ENCODE measurements at places on chromosomes 3 and 15.

GRCh38 chr3:87855616-87856015 lies 203.2 kb downstream of the CGGBP1 start:
- no peak for DNase-seq

DNA sequence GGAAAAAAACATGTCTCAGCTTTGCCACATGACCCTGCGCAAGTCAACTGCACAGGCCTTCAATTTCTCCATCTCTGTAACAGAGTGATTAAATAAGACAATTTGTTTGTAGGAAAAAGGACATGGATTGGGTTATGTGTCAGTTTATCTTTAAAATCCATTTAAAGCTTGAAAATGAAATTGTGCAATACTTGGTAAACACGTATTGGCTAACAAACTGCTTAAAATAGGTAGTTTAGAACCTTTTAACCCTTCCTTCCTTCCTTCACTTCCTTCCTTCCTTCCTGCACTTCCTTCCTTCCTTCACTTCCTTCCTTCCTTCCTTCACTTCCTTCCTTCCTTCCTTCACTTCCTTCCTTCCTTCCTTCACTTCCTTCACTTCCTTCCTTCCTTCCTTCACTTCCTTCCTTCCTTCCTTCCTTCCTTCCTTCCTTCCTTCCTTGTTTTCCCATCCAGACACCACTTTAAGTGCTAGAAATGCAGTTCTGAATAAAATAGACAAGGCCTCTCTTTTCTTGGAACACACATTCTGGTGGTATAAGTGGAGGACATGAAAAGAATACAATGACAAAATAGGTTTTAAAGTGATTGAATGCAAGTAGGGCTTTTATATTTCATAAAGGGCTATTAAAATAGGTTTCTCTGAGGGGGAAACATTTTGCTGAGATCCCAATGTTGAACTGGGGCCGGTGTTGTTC lies 130.2 kb upstream of the TP63 start:
- no peak for DNase-seq

- no peak for DNase-seq
Measured at GRCh38 chr15:51224428-51224827, 114.0 kb downstream of the CYP19A1 start.

DNA sequence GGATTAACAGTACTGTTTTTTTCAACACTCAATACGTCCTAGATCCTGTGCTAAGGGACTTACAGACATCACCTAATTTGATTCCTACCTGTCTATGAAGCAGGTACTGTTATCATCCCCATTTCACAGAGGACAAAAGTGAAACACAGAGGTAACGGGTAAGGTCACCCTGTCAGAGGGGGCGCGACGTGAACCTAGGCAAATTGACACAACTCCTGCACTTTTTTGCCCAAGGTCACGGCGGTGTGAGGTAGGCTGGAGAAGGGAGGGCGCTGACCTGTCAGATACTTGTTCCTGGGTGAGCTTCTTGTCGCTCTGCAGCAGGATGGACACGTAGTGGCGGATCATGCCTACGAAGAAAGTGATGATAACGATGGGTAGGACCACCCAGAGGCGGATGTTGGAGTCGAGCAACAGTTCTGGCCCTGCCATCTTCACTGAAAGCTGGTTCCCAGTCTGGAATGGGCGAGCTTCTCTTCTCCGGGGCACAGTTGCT lies 363 bp downstream of the EMC3 start:
- no peak for DNase-seq

DNA sequence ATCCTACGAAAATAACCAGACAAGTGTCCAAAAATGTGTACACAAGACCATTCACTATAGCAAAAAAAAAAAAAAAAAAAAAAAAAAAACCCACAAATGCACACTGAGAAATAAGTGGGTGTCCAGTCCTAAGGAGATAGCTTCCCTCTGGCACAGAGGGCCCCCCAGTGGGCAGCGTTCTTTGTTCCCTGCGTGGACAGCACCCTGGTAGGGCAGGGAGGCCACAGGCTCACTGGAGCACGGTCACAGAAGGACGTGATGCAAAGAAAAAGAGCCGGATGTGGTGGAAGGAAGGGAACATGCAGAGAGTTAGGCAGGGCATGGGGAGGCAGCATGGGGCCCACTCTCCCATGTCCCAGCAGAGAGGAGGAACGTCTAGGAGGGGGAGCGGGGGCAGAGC lies 210.7 kb upstream of the NSMCE3 start:
- DNase-seq, result no peak

DNA sequence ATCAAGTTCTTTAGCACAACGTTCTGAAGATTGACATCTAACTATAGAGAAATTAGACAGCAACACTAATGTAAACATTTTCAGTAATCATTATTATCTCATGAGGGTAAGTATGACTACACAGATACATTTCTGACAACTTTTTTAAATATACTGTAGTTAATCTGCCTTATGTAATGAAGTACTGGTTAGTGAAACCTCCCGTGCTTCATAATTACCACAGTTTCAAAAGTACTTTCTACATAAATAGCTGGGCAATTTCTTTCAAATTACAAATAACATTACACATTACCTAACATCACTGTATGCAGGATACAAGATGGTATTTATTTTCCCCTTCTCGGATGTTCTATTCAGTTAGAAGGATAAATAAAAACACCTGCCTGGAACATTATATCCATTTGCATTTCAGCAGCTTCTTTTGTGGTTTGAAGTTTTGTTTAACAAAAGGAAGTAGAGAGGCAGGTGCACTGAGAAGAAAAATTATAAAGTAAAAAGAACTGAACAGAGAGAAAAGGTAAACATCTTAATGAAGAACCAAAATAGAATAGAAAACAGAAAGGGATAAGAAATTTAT lies 1241.5 kb upstream of the GBE1 start:
- DNase-seq, result no peak

- DNase-seq, result no peak
Measured at GRCh38 chr3:89682556-89682955, 575.1 kb downstream of the EPHA3 start.

DNA sequence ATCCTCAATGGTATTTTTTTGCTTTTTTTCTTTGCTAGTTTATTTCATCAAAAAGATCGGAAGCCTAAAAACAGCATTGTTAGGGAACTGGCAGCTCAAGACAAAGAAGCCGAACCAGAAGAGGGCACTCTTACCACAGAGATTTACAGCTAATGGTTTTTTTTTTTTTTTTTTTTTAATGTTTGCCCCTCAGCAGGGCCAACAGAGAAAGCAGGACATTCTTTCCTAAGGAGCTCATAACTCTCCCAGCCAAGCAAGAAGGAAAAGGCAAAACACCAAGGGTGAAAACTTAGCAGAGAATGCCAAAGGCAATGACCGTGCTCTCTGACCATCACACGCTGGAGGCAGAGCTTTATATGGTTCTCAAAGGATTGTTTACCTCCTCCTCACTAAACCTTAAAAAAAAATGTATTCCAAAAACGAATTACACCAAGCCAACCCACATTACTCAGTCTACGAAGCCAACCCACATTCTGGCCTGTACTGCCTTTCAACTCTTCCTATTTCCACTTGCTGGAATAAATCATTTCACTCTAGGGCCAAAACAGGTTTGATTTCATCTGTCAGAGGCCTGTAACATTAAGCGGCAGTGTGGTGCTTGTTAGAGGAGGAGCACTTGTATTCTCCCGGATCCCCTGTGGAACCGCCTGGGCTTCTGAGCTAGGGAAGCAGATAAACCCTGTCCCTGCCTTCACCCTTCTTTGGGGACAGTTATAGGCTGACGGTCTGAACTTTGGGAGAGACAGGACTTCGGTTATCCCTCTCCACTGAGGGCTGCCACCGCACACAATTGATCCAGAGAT lies 35.6 kb upstream of the GYG1 start:
- DNase-seq, result no peak

GRCh38 chr3:170751899-170752293 lies 118.1 kb downstream of the RPL22L1 start:
- no peak for DNase-seq

- no peak for DNase-seq
Measured at GRCh38 chr3:177013681-177014280, 183.5 kb downstream of the TBL1XR1 start.

DNA sequence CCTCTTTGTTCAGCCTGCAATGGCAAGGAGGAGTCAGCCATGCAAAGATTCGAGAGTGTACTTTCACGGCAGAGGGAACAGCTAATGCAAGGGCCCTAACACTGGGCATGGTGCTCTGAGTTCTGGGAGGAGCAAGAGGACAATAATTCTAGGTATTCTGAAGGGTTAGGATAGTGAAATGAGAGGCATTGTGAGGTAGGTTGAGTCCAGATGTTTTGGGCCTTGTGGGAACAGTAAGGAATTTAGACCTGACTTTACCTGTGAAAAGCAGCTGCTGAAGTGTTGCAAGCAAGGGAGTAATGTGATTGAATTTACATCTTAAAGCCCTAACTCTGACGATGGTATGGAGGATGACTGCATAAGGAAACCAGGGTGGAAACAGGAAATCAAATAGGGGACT lies 211.6 kb downstream of the CNTN3 start:
- DNase-seq, result no peak

DNA sequence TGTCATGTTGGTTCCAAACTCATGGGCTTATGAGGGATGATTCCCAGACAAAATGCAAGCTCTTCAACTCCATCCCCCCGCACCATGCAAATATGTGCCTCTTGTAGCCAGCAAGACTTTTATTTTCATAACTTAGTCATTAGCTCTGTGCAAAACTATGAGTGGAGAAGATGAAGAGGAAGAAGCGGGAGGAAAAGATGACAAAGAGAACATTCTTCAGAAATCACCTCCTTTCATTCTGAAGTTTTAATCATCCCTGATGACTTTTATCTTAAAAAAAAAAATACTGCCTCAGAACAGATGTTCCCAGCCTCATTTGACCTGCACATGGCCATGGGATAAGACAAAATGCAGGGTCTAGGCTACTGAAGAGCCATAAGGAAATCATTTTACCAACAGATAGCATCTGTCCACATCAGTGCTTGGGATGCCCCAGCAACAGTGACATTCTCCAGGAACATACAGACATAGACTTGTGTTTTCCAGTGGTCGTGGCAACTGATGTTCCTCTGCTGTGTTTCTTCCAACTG lies 145.5 kb downstream of the WNT5A start:
- no peak for DNase-seq

GRCh38 chr3:54536450-54536849 lies 391.4 kb downstream of the LRTM1 start:
- DNase-seq, result no peak

DNA sequence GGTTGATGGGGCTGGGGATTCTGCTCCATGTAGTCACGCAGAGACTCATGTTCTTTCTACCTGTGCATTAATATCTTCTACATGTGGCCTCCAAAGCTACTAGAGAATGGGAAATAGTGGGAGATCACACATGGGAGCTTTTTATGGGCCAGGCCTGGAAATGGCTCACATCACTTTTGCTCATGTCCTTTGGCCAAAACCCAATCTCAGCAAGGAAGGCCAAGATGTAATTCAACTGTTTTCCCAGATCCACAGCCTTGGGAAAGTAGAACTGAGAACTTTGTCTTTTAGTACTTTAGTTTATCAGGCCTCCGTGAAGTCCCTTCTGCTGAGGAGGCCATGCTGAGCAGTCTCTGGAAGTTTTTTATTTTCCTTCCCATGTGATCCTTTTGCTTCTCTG lies 73.2 kb upstream of the SLC4A7 start:
- DNase-seq, result no peak

DNA sequence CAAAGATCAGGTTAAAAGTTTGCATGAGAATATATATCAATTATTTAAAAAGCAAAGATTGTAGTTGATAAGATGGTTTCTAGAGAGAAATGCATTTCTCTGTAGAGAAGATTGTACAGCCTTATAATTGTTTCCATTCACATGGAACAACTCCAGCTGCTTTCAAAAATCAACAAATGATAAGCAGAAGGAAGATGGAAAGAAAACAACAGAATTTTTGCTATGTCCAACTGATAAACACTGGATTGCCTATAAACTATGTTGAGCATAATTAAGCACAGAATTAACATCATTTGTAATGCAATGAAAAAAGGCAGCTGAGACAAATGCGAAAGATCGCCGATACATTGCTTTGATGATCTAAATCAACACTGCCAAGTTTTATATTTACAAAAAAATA lies 89.0 kb downstream of the C3orf85 start:
- no peak for DNase-seq

DNA sequence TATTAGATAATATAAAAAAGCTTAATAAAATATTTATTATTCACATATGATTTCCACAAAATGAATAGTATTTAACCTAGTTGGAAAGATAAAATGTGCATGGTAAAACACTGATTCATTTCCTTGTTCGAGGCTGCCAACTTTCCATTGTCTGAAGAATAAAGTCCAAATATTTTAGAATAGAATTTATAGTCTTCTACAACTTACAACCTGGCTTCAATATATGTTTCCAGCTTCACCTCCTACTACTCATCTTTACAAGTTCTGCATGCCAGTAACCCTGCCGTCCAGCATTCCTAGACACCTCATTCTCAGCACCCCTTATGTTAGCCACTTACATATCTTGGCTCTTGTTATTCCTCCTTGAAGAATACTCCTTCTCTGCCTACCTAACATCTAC lies 244.5 kb downstream of the FGF12 start:
- DNase-seq, result no peak

DNA sequence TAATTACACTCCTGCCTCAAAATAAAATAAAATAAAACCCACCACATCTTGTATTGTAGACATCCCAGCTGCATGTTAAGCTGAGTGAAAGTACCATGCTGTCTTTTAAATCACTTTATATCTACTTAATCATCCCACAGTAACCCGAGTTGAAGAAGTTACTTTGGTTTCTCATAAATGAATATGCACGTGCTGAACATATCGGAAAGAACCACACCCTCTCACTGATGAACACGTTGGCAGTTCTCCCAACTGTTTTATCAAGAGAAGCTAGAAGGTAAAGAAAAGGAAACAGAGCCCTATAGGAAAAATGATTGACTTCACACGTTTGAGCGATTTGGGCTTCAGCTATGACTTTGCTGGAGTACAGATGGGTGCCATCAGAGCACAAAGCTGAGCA lies 15.9 kb upstream of the TM4SF19 start:
- DNase-seq, result no peak

DNA sequence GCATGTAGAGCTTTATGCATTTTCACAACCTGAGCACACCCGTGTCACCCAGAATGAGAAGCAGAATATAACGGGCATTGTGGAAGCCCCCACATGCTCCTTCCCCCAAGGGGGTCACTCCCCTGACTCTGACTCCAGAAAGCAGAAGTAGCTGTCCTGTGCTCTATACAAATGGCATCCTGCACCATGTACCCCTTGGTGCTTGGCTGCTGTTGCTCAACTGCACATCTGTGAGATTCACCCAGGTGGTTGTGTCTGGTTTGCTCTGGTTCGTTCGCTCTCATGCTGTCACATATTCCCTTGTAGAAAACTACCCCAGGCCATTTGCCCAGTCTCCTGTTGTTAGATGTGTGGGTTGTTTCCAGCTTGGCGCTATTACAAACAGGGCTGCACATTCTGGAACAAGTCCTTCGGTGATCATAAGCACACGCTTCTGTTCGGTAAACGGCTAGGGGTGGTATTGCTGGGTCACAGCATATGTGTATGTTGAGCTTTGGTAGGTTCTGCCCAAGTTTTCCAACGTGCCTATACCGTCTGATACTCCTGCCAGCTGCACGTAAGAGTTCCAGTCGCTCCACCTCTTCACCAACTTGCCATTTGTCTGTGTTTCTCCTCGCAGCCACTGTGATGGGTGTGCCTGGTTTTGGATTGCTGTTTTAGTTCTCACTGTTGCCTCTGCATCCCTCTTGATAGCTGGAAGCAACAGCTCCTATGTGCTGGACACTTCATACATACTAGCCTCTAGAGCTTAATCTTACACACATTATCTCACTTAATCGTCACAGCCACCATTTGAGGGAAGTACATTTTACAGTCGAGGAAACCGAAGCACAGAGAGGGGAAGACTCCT lies 65.4 kb upstream of the SLC6A6 start:
- no peak for DNase-seq

- no peak for DNase-seq
Measured at GRCh38 chr3:133880287-133880686, 15.4 kb downstream of the RAB6B start.

Data from Panc1 (cell line).